ENCODE measurements at places on chromosomes 13 and 19.

- no peak for DNase-seq
These were observed 2.9 kb upstream of the CCDC9 start for GRCh38 chr19:47253467-47253881.

DNA sequence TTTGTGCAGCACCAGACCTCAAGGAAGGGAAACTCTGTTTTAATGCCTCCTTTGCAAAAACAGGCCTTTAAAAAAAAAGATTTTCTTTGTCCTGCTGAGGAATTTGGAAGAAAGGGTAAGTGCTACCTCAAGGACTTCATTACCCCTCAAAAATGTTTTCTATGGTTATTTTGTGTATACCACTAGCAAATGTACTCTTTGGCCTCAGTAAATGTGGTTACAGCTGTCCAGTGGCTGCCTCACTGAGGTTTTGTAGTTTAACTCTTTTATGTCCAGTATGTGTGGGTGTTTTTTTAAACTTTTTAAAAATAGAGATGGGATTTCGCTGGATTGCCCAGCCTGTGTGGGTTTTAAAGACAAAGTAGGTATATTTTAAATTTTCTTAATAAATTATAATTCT, 42.2 kb upstream of the TSC22D1 start:
- DNase-seq: no peak

DNA sequence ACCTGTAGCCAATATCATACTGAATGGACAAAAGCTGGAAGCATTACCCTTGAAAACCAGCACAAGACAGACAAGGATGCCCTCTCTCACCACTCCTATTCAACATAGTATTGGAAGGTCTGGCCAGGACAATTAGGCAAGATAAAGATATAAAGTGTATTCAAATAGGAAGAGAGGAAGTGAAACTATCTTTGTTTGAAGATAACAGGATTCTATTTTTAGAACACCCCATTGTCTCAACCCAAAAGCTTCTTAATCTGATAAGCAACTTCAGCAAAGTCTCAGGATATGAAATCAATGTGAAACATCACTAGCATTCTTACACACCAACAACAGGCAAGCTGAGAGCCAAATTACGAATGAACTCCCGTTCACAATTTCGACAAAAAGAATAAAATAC, 17.8 kb upstream of the CCNA1 start:
- DNase-seq: no peak

DNA sequence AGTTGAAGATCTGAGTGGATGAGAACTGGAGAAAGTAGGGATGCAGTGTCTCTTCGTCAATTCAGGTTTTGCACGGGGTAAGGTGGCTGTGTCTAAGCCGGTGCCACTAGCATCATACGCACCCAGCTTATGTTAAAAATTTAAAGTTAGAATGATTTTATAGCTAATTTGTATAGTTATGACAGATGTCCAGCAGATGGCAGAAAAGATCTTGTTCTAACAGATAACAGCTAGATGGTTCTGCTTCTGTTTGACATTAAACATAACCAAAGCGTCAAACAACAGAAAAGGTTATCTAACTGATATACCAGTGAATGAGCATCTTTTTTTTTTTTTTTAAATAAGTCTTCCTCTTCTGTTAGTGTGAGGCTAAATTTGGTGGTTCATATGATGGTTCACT, 18.8 kb upstream of the EDDM13 start:
- DNase-seq: no peak

DNA sequence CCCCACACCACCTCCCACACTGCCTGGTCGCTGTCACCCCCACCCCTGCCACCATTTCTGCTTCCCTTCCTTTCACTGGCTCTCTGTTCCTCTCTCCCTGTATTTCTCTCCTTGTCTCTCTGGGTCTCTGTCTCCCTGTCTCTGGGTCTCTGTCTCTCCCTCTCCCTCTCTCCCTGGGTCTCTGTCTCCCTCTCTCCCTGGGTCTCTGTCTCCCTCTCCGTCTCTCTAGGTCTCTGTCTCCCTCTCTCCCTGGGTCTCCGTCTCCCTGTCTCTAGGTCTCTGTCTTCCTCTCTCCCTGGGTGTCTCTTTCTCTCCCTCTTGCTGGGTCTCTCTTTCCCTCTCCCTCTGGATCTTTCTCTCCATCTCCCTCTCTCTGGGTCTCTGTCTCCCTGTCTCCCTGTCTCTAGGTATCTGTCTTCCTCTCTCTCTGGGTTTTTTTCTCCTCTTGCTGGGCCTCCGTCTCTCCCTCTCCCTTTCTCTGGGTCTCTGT, 21.6 kb downstream of the KLHL26 start:
- no peak for DNase-seq

GRCh38 chr13:107069108-107069776, 501.3 kb upstream of the ARGLU1 start:
- no peak for DNase-seq

GRCh38 chr19:1130771-1131717, 27.2 kb downstream of the GPX4 start:
- no peak for DNase-seq

DNA sequence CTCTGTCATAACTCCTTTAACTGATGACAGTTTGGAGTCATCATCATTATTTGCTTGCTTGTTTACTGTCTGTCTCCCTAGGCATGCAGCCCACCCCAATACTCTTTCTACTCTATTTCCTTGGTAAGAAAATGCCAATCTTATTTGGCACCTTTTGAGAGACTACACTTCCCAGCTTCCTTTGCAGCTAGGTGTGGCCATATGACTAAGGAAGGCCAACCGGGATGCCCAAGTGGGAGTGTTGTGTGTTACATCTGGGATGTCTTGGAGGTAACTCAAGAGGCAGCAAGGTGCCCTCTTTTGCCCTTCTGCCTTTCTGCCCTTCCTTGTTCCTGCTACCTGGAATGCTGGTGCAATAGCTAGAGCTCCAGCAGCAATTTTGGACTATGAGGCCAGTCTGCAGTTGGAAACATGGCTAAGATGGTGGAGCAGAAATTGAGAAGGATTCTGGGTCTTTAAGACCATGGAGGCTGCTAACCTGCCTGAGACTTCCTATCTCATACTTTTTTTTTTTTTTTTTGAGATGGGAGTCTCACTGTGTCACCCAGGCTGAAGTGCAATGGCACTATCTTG, 27.5 kb downstream of the C19orf81 start:
- no peak for DNase-seq

DNA sequence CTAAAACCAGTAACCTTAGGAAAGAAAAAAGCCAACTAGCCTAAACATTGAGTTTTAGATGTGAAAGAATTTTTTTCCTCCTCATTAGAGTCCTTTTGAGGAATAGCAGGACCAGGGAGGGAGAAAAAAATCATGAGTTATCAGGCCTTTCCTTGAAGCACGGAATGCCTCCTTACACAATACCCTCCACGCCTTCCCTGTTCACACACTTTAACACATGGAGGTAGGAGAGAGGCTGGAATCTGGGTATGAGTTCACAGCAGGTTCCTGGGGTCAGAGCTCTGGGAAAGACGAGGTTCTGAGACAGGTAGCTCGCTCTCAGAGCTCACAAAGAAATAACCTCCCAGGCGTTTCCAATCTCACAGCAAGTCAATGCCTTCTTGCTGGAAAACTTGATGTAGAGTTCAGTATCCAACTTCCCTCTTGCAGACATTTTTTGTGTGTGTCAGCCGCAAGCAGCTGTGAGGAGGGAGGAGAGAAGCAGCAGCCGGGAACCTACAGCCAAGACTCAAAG, 716 bp downstream of the ZNF573 start:
- DNase-seq: no peak

DNA sequence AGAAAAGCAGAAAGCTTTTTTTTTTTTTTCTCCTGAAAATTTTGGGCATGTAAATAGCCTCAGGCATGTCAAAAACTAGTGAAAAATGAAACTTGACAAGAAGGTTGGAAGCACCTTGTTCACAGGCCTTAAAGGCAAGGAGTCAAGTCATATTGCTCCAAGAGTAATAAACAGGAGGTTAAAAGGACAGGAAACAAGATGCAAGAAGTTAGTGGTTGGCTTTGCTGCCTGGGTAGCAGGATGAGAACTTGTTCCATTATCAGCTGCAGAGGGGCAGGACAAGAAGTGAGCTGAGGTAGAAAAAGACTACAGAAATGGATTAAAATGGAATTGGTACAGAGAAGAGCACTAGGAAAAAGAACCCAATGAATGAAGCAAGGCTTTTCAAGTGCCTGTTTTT, 242.6 kb downstream of the DCT start:
- no peak for DNase-seq

- no peak for DNase-seq
These were observed 418.3 kb downstream of the DIAPH3 start for GRCh38 chr13:59745392-59745788.

DNA sequence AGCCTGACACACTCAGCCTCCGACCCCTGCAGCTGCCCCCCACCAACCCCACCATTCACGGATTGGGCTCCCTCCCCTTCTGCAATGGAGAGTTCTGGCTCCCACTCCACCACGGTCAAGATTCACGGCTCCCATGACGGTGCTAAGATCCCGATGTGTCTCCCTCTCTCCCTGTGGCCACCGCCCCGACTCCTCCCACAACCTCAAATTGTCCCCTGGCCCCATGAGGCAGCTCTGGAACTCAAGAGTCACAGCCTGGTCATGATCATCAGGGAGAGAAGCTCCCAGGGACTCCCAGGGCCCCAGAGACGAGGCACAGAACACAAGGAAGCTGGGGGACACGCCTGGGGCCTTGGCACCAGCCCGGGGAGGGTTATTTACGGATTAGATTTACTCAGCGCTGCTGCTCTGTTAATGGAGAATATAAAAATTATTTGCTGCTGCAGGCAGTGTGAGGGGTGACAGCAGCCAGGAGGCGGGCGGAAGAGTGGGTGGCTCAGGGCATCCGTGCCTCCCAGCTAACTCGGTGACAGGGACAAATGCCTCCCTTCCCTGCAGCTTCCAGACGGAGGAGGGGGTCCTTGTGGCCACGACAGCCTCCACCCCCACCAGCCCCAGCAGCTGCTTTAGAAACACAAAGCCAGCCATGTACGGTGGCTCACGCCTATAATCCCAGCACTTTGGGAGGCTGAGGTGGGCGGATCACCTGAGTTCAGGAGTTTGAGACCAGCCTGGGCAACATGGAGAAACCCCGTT, 184.2 kb downstream of the PTPRS start:
- no peak for DNase-seq

- no peak for DNase-seq
These were observed 389.5 kb upstream of the ZNF507 start for GRCh38 chr19:31955884-31956283.

GRCh38 chr13:106527445-106527801, 8.0 kb downstream of the EFNB2 start:
- no peak for DNase-seq

GRCh38 chr13:91302111-91302510, 45.4 kb upstream of the MIR17HG start:
- no peak for DNase-seq

DNA sequence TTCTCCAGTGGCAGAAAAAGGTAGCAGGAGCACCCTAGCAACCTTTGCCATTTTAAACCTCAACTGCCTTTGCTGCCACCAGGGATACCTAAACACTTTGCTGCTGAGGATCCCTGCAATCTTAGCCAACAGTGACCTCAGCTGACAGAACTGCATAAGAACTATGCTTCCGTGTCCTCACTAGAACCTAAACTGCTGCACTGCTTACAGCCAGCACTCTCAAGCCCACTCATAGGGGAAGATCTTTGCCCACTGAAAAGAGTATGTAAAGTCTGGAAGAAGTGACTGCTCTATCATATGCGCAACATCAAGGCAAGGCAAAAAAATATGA, 270.0 kb upstream of the PCDH20 start:
- no peak for DNase-seq

DNA sequence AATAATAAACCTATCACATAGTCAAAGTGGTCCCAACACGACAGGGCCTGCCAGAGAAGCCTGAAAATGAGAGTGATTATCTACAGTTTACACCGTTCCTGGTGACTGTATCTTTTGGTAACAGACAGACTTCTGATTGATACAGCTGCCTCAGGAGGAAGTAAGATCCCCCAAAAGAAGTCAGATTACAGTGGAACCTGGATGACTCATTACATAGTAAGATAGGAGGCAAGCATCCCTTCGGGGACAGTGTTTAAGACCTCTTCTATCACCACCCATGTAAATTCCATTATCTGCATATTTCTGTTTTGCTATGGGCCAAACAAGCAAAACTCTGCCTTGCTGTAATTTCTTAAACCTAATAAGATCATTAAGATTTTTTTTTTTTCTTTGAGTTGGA, 44.0 kb upstream of the FLT1 start:
- no peak for DNase-seq

- DNase-seq: no peak
These were observed 51.8 kb downstream of the CRTC1 start for GRCh38 chr19:18735324-18735723.

DNA sequence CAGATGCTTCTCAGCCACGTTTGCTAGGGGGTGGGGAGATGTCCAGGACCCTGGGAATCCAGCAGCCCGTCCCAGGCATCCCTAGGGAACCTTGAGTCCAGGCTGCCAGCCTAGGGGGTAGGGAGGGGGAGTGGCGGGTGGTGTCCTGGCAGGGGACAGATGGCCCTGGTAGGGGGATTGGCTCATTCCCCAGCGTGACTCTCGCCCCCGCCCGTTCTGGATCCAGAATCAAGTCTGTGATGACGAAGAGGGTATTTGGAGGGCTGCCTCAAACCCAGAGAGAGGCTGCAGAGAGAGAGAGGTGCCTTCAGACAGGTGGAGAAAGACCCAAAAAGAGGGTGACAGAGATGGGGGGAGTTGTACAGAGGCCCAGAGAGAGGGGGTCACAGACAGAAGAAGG, 4.1 kb downstream of the SLC17A7 start:
- no peak for DNase-seq
